ENCODE measurements at places on chromosomes 11 and 22.

- DNase-seq = no peak
These were observed 229.5 kb downstream of the TTC28 start for GRCh38 chr22:28450109-28450508.

- no peak for DNase-seq
These were observed 11.8 kb downstream of the SPECC1L start for GRCh38 chr22:24282401-24282800.

DNA sequence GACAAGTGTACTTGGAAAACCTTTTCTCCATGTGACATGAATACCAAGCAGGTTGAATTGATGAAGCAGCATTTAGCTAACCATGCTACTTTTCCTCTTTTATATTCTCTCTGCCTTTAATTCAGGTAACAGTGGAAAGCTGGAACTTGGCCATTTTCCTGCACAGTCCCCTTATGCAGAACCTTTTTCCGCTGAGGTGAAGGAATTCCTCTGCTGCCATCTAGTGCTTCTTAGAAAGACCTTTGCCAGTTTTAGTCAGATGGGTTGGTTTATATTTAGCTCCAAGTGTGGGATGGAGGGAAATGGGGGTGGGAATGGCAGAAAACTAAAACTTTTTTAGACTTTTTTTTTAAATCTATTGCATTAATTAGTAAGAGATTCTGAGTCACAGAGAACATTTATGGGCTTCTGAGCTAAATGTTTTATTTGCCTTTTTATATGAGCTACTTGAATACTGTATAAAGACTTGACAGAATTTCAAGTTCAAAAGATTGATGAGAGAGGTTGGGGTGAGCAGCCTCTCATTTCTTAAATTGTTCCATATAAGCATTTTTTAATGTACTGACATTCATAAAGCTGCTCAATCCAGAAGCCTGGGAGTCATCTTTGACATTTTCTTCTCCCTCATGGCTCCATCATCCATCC is 153.9 kb upstream of the ZC3H12C start:
- peak; percentile 49 for DNase-seq

DNA sequence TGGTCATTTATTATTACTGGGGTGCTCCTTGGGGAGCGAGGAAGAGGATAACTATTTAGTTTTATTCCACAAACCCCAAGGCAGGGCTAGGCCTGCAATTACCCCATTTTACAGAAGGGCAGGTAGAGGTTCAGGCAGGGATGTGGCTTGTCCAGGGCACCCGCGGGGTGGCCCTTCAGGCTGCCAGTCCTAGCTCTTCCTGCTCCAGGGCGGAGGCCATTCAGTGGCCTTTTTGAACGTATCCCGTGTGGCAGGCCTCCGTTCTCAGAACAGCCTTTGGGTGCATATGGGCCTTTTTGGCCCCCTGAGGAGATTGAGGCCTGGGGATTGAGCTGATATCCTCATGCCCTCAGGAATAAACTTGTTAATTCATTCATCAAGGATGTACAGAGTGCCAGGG is 66.2 kb downstream of the MPPED1 start:
- DNase-seq = no peak

DNA sequence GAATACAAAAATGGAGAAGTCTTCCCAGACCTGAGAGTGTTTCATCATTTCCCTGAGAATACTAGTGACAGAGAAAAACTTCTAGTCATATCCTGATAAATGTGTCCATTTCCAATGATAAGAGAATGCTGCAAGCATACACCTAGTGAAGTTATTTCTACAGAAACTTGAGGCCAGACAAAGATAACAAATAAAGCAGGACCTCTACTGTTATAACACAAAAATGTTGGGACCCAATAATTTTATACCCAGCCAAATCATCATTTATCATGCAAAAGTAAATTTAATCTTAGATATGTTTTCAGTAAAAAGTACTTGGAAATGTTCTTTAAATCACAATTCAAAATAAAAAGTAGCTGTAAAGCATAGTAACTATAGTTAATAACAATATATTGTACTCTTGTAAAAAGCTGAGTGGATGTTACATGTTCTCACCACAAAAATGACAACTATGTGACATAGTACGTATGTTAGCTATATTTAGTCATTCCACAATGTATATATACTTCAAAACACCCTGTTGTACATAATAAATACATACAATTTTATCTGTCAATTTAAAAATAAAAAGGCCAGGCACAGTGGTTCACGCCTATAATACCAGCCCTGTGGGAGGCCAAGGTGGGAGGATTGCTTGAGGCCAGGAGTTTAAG is 12.6 kb downstream of the RRAS2 start:
- DNase-seq = no peak

DNA sequence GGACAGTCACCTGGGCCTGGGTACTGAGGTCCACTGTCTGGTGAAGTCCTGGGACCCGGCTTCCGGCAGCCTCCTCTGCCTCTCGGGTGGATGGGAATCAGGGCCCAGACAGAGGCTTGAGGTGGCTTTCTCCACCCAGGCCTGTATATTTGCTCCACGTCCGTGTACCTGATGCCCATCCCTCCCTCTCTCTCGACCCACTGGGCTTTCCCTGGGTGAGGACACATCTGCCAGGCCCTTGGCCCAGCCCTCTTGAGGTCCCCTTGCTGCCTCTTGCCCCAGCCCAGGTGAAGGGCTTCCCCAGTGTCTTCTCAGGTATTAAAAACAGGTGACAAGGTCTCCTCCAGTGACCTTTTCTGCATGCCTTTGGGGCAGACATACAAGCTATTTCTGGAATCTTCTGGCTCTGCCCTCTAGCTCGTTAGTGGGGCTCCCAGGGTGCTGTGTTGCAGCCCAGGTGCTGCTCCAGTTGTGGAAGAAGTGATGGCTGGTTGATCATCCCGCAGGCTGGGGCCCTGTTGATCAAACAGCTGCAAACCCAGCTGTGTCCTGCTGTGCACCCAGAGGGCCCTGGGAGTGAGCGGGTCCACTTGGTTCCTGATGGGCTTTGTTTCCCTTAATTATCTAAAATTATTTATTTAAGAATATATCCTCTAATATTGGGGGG is 25.5 kb upstream of the ACR start:
- no peak for DNase-seq

DNA sequence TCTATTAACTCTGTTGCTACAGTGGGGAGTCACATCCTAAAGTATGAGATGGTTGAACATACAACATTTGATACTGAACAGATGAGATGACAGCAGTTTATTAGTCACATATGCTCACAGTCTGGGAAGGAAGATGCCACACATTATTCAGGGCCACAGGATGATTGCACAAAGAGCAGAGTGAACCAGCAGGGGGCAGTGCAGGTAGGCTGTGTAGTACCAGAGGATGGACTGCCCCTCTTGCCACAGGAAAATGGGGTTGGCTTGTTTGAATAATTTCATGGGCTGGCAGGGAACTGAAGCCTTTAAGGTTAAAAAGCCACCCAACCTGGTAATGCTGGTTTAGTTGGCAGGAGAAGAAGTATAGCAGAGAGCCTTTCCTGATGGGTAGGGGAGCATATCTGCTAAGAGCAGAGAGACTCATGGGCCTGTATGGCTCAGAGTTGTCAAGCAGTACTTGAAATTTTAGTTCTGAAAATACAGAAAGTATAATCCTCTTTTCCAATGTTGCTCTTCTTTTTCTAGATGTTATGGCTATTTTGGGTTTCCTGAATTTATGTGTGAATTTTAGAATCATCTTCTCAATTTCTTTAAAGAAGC is 180.4 kb upstream of the B3GAT1 start:
- no peak for DNase-seq

DNA sequence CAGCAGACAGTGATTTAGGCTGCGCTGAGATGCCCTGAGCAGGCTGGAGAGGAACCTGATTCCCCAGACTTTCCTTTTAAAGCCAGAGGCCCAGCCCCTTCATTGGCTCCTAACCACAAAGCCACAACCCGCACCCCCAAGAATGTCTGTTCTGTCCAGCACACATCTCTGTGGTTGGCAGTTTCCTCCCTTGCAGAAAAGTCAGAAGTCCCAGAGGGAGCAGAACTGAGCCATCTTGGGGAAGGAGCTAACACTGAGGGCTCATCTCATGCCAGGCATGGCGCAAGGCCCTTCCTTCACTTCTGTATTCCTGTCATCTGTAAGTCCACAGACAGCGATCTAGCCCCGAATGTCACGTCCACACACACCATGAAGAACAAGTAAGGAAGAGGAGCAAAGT is 97.1 kb upstream of the SYT13 start:
- no peak for DNase-seq
